ENCODE measurements at places on chromosomes 3 and 15.

- no peak for DNase-seq
Measured at GRCh38 chr3:39542588-39542988, 75.1 kb downstream of the MOBP start.

- no peak for DNase-seq
Measured at GRCh38 chr3:112530573-112530972, 31.2 kb downstream of the ATG3 start.

DNA sequence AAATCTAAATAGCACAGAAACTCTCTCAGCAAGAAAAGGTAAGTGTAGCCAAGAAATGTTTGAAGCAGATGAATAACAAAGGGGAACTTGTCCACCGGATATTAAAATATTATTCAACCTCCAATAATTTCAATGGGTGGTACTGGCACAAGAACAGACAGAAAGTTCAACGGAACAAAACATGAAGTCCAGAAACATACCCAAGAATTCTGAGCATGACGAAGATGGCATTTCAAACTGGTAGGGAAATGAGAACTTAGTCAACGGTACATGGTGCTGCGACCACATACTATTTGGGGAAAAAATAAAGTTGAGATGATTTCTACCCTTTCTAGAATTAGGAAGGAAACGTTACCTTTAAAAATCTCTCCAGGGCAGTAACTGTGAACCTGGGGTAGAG is 5.5 kb downstream of the CHSY1 start:
- no peak for DNase-seq

DNA sequence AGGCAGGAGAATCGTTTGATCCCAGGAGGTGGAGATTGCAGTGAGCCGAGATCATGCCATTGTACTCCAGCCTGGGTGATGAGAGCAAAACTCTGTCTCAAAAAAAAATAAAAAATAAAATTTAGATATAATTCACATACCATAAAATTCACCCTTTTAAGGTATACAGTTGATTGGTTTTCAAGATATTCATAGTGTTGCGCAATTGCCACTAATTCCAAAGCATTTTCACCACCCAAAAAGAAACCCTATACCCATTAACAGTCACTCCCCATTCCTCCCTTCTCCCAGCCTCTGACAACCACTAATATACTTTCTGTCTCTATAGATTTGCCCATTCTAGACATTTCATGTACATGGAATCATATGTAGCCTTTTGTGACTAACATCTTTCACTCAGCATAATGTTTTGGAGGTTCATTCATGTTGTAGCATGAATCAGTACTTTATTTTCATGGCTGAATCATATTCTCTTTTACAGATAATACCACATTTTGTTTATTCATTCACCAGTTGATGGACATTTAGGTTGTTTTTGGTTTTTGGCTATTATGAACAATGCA is 116.7 kb downstream of the RASA2 start:
- DNase-seq = no peak

DNA sequence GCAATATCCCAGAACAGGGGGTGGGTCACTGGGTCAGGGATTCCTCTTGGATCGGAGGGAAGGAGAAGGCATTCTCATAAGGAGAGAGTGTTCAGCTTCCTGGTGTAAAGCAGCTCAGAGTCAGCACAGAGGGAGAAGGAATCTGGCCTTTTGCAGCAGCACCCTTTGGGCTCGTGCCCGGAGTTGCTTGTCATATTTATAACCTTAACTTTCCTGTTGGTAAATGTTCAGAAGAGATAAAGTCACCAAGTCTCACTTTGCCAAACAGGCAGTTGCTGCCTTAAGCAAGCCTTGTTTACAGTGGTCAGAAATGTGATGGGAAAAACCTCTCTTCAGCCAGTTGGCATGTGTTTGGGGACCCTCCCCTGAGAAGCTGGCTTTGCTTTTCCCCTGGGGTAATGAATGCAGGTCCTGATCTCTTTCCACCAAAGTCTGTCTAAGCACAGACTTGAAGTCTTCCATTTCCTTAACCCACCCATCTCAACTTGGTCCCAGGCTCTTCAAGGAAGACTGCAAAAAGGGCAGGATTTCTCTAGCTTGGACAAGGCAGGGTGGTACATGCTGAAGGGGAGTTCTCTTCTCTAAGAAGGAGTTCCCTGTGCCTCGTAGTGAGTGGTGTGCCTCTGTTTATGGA is 206.9 kb upstream of the BHLHE40 start:
- DNase-seq = no peak

- DNase-seq = peak; percentile 53
Measured at GRCh38 chr15:71329041-71329440, 213.8 kb downstream of the THSD4 start.

GRCh38 chr3:127790882-127791183 is 31.5 kb downstream of the MGLL start:
- DNase-seq = no peak

DNA sequence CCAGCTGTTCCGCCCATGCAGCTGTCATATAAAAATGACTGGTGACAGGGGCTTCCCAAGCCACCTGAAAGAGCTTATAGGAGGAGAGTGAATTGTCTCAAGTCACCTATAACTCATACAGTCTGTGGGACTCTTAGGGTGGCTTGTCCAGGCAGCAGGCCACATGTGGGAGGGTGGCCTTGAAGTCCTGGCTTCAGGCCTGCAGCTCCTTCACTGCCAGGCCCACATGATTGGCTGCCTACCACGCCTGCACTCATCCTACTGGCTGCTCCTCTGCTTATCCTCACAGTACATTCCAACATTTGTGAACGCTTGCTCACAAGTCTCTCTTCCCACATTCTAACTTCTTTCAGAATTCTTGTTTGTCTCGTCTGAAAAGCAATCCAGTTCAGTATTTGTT is 41.1 kb upstream of the TIPARP start:
- DNase-seq = no peak

DNA sequence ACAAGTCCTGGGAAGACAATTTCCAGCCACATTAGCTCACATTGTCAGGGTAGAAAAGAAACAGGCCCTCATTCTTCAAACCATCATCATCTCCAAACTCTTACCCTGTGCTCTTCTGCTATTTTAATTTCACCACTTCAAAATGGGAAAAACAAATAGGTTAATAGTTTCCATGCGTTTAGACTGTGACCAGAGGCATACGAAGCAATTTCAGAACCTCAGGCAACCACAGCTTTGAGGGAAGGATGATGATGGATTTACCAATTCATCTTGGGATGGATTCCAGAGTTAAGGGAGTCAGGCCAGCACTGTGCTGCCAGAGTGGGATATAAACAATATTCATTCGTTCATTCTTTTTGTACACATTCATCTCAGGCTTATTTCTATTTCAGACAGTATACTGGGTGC is 307.8 kb upstream of the TPRG1 start:
- DNase-seq = no peak

GRCh38 chr3:4147556-4148118 is 155.5 kb upstream of the SETMAR start:
- no peak for DNase-seq

GRCh38 chr3:10915376-10915775 is 77.2 kb upstream of the SLC6A1 start:
- DNase-seq = no peak

Measured in right forelimb (tissue), 1 donor.